ENCODE measurements at places on chromosomes 1 and 21.

GRCh38 chr1:53562291-53562980 lies 103.2 kb downstream of the DMRTB1 start:
- DNase-seq, result peak; percentile 43

- DNase-seq, result no peak
Measured at GRCh38 chr21:31667639-31668038, 8.1 kb downstream of the SOD1 start.

GRCh38 chr1:112674440-112674985 lies at the start of gene MOV10:
MOV10 (plus strand) TSS chr1:112674659; CDS start chr1:112674913, 254 bp downstream.
- peak; percentile 82 for DNase-seq

GRCh38 chr1:187692799-187693198 lies 864.0 kb downstream of the PLA2G4A start:
- DNase-seq, result no peak

DNA sequence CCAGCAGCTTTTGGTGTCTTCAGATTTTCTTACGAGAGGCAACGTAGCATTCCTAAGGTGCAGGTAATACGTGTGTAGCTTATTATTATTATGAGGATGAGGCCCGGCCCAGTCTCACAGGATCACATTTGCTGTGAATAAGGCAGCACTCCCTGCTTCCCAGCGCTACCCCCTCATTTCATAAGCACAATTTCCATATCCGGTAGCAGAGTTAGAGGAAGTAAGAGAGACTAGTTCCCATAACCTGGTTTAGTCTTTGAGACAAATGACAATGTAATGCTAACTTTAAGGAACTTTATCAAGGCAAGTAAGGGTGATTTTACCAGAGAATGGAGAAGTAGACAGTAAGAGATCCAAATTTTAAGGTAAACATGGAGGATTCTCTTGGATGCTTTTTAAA lies 14.6 kb upstream of the LMO4 start:
- no peak for DNase-seq

DNA sequence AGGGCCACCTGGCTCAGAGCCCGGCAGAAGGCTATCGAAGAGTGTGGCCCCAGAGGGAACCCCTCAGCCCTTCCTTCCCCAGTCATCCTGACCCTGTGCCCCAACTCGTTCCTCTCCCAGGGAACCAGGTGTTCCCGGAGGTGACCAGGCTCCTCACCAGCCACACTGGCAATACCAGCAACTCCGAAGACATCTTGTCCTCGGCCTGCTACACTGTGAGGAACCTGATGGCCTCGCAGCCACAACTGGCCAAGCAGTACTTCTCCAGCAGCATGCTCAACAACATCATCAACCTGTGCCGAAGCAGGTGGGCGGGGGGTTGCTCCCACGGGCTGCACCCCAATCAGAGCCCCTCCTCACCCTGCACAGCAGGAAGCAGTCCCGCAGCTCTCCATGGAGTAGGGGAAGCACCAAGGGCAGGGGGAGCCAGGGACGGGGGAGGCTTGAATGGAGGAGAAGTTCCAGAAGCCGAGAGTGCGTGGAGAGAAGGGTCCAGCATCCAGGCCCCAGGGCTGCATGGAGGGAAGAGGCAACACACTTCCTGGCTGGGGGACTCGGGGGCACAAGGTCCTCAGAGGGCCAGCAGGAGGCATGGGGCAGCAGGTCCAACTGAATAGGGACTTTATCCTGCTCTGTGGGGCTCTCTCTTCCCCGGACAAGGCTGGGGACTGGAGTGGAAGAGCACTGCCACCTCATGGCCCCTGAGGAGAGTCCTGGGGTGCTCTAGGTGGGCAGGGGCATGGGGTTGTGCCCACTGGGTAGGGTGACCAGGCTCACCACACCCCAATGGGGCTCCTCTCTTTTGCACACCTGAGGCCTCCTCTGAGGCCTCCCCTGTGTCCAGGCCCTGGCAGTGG lies 41.7 kb downstream of the PKP1 start:
- DNase-seq, result no peak

GRCh38 chr1:41925712-41926111 lies 7.0 kb upstream of the HIVEP3 start:
- no peak for DNase-seq

DNA sequence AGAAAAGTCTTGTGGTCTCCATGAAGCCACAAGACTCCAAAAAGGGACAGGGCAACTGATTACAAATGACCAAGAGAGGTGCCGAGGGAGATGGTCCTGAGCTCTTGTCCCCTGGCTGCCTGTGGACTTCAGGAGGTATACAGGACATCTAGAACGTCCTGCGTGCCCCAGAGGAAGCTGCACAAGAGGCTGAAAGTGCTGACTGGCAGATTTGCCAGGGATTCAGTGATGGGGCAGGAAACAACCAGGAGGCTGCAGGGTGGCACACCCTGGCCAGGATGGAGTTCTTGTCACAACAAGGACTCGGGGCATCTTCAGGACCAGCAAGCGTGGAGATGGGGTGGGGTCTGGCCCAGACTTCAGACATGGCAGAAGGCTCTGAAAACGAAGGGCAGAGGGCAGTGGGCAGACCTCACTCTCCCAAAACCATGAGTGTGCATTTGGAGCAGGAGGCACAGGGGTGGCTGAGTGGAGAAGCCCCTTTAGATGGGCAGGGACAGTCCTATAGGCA lies 13.4 kb upstream of the PKP1 start:
- no peak for DNase-seq

- no peak for DNase-seq
Measured at GRCh38 chr1:19505693-19506457, 20.5 kb upstream of the CAPZB start.

- no peak for DNase-seq
Measured at GRCh38 chr1:56336982-56337381, 242.4 kb downstream of the PLPP3 start.

DNA sequence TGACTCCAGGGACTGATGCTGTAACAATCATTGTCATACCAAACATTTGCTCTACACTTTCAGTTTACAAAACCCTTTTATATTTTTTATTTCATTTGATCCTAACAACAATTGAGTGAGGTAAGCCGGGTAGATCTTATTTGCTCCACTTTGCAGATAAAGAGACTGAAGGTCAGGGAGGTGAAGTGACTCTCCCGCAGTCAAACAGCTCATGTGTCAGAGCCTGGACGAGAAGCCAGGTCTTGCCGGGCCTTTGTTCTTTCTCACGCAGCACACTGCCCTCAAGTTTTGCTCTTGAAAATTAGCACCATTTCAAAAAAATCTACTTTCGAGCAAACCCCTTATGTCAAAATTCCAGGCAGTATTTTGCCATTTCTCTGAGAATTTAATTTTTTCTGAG lies 65.2 kb downstream of the CD247 start:
- no peak for DNase-seq
